ENCODE measurements at places on chromosomes 2 and 18.

DNA sequence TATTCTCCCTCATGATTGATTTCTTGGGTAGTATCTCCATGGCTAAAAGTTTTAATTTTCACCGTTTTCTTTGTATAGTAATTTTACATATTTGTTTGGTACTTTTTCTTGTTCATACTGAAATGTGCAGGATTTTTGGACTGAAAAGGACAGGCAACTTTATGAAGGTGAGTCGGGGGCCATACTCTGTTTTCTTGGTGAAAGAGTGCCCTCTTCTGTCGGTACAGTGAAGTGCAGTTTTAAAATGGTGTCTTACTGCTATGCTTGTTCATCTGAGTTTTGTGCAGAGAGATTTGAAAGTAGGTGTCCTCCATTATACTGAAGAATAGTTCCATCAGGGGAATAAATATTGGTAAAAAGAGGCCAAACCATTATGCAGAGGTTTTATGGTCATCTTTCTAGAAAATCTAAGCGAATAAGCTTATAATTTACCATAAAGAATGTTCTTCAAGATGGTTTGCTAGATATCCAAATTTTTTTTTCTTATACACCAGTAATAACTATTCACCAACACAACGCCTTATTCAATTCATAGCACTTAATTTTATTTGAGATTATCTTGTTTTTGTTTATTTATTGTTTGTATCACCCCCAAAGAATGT is 8.7 kb upstream of the SERPINB13 start:
- DNase-seq, result no peak

DNA sequence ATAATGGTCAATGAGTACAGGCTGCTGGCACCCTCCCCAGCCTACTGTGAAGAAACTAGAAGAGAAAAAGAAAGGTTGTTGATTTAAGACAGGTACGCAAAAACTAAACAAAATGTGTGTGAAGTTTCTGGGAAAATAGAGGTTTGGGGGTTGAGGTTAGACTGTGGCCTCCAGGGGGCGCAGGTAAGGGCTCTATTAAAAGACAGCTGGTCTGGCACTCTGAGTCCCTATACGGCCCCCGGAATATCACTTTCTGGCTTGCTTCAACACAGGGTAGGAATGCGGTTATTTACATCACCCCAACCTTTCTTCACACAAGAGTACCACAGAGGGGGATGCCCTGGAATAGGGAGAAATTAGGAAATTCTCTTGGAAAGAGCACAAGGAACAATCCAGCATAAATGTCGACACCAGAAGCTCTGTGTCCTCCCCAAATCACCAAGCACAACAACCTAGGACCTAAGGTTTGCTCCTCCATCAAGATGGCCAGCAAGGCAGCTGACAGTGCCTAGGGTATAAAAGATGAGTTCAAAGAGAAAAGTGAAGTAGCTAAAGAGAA is 480.8 kb upstream of the KLHL29 start:
- DNase-seq, result no peak

DNA sequence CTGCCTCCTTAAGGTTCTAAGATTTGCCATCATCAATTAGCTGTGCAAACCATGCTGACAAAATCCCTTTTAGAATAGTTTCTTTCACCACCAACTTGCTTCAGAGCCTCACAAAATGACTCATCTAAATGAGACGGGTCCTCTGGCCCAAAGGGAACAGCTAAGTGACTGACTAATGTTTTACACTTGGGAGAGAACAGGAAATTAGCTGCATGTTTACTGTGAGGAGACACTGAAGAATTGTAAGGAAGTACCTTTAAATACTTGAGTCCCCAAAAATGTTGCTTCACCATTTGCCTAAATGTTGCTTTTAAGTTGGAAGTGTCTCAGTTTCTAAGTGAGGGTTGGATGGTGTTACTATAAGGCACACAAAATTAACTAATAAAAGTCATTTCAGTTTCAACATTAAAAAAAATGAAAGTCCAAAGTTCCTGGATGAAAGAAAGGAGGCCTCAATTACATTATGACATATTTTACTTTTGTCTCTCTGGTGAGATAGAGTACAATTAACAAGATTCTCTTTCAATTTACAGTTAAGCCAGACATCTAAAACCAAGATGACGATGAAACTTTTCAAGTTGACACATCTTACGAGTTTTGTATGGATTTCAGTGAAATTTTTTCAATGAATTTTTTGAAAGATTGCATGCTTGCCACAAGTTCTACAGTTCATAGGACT is 229.1 kb upstream of the FN1 start:
- peak; percentile 87 for DNase-seq

DNA sequence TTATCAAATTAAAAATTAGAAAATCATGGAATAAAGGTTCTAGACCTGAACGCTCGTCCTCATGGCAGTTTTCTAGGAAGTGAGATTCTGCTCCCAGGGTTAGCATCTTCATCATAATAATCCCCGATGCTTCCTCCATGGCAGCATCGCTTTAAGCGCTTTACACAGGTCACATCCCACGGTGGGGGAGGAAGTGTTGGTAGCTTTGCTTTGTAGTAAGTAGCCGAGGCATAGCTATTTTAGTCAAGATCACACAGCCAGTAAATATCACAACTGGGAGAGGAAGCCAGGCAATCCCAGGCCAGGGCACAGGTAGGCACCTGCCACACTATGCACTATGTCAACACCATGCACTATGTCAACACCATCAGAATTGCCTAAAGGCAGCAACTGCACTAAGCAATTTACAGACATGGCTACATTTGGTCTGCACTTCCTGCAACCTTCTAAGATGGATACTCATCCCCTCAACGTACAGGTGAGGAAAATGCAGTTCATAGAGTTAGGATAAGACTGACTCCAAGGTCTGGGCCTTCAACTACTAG is 205.5 kb downstream of the FBXO15 start:
- no peak for DNase-seq

DNA sequence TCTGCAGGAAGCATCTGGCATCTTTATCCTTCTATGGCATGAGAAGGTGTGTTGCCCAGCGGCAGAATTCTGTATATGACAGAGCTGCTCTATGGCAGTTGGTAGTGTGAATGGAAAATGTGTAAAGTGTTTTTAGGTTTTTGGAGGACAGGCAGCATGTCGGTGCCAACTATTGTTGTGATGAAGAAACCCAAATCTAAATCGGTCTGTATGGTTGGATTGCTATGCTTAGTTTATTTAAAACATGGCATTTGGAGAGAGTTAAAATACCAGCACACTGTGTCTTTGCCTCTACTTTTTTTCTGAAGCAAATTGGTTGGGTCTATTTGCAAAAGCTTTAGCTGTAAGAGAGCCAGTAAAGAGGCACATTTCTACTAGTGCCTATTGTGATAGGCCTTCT is 136.7 kb downstream of the CTNNA2 start:
- no peak for DNase-seq

DNA sequence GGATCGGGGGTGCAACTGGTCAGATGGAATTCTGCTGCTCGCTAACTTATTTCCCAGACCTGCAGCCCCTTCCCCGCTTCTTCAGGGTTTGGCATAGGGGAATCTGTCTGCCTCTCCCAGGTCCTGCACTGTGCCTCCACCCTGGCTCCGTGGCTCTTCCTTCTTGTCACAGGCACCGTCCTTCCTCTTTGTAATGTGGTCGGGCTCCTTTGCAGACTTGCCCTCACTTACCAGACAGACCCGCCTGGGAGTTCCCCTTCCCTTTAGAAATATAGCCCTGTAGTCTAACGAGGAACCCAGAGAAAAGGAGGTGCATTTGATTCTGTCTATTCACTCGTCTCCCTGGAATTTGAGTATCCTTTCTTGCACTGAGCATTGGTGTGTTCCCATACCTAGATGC is 63.9 kb upstream of the PAX8 start:
- DNase-seq, result no peak

DNA sequence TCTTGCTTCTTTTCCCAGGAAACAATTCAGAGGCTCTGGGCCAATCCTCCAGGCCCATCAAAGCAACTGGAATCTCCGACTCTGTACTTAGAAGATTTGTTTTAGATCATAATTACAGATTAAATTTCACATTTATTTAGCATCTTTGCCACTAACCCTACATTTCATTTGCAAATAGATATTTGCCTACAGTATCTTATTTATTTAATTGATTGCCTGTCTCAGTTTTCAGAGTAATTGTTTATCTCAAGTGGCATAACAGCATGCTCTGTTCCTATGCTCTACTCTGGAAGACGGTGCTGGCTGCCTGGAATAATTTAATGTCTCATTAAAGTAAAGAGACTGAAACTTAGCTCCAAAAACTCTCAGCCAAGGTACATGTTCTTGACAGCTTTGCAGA is 213.4 kb downstream of the HNMT start:
- DNase-seq, result no peak

DNA sequence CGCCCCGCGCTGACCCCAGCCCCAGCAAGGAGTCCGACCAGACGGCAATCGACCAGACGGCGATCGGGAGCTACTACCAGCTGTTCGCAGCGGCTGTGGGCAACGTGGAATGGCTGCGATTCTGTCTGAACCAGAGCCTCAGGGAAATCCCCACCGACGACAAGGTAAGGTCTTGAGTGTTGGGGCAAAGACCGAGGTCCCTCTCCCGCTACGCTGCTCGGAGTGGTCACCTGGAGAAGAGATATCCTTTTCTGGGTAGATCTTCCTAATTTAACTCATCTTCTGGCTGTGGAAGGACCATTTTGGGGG is 704 bp downstream of the ANKRD53 start:
- DNase-seq, result no peak

DNA sequence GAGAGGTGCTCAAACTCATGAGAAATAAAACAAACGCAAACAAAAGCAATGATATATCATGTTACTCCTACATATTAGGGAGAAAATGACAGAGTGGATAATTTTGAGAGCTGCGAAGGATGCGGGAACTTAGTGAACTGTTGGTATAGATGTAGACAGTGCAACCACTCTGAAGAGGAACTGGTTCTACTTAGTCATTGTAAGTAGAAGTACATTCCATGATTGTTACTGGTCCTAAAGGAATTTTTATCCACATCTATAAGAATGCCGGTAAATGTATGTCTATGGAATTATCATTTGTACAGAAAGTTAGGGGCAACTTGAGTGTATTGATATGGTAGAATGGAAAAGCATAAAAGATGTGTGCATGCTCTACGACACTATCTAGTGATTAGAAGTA is 1238.4 kb downstream of the LRP1B start:
- no peak for DNase-seq

GRCh38 chr2:23761638-23762037 is 165.3 kb downstream of the ATAD2B start:
- no peak for DNase-seq

- no peak for DNase-seq
These were observed 266.6 kb downstream of the NR4A2 start for GRCh38 chr2:156065912-156066311.

DNA sequence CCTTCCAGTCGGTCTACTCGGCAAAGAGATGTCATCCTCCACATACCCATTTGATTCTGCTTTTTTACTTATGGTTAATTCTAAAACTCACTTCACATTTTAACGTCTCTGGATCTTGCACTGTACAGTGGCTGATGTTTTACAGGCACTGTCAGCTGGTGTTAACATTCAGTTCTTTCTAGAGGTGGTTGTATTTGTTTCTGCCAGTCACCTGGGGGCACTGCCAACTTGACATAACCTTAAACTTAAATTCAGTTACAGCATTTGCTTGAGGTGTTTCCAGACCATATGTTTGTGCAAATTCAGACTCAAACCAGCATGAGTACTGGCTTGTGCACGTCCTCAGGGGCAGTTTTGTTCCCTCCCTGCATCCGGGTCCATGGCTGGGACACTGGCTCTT is 5.3 kb upstream of the TMEM185B start:
- no peak for DNase-seq

- DNase-seq, result no peak
These were observed 28.0 kb upstream of the PPP1R1C start for GRCh38 chr2:181957668-181958067.
